NCI-H1694 (cell line): ENCODE measurements at places on chromosomes 2 and 18.

GRCh38 chr2:60275958-60276357, 277.5 kb downstream of the BCL11A start:
- no peak for DNase-seq

DNA sequence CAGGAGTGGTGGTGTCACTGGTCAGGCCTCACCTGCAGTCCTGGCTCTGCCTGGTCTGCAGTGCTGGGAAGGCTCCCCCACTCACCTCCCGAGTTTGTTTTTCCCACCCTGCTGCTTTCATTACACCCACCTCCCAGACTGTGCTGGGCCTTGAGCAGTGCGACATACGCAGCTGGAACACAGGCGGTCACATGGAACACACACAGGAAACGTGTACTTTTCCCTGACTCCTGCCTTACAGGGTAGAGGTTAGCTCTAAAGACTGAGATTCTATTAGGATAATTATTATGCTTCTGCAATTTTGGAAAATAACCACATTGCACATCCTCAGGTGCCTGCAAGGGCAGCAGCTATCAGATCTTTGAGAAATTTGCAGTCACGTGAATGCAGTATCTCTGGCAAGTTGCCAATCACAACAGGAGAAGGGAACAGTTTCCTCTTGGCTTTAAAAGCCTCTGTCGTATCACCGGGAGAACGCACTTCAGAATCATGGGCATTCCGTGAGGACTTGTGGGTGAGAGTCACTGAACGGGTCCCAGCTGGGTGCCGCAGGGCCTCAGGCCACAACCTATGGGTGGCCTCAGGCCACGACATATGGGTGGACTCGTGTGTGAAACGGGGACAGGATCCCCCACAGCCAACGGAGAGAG, 136.5 kb downstream of the ZNF236 start:
- no peak for DNase-seq

- DNase-seq: no peak
These were observed 7.5 kb downstream of the MAP4K4 start for GRCh38 chr2:101704816-101705578.

DNA sequence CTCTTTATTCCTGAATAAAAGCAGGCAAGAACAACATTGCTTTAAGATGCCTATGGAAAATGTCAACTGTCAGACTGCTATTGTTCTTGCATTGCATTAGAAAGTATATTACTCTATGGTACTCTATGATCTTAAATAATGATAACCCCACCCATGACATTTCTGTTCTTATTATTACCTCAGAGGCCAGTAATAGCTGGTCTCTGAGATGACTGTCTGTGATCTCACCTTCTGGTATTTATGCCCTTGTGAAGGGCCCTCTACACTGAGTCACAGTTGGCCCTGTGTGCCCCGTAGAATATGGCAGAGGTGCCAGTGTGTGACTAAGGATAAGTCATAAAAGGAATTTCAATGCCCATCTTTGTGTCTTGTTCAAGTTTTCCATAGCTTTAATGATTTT, 61.0 kb downstream of the SPP2 start:
- DNase-seq: no peak

GRCh38 chr18:79447703-79448367, 52.1 kb downstream of the NFATC1 start:
- no peak for DNase-seq

DNA sequence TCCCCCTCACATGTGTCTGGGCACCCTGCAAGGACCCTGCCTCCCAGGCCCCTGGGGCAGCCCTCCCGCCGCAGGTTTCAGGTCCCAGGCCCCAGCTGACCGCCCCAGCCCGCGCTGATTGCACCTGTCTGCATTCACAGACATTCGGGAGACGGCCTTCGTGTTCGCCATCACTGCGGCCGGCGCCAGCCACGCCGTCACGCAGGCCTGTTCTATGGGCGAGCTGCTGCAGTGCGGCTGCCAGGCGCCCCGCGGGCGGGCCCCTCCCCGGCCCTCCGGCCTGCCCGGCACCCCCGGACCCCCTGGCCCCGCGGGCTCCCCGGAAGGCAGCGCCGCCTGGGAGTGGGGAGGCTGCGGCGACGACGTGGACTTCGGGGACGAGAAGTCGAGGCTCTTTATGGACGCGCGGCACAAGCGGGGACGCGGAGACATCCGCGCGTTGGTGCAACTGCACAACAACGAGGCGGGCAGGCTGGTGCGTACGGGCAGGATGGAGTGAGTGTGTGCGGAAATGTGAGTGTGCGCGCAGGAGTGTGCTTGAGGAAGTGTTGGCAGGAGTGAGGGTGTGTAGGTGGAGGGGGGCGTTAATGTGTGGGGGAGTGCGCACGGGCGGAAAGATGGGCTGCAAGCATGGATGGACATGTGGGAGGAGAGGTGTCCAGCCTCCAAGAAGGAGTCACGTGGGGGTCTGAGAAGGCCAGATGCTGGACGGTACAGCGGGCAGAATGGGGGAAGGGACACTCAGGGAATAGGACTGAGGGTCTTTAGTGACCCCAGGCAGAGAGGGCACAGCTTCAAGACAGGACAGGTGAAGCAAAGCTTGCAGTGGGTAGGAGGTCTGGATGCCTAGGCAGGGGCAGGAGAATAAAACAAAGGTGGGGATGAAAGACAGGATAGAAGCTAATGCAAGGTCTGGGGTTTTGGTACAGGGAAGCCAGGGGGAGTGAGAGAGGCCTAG, 9.0 kb upstream of the WNT10A start:
- DNase-seq: no peak

DNA sequence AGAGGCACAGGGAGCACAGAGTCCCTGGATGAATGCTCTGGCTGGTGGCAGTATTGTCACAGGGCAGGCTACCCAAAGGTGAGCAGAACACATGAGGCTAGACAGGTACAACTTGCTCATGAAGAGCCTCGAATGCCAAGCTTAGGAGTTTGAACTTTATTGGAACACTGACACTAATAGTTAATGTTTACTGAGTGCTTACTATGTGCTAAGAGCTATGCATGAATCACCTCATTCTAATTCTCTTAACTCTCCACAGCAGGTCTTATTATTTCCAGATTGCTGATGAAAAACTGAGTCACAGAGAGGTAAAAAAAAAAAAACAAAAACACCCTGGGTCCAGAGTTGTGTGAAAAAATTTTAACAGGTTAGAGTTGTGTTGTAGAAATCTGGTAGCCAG, 6.1 kb upstream of the EMX1 start:
- no peak for DNase-seq

DNA sequence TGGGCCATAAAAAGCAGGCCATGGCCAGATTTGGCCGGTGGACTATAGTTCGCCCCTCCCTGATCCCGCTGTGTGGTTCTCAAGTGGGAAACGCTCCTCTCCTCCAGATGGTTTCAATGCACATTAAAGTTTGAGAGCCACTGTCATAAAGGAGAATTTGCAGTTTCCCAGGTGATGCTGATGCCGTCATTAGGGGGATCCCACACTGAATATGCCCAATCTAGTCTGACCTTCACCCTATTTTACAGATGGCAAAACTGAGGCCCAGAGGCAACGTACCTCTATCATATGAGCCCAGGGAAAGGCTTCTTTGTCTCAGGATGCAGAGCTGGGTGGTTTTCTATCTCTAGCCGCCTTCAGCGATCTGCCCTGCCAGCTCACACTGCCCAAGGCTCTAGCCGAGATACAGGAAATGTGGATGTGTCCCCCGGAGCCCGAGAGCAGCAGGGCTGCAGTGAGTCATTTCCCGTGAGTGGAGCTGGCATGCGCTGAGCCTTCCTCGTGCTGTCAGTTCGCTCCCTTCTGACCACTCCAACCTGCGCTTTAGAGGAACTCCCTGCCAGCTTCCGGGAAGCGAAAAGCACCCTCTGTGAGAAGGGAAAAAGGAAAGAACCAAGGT, 116.2 kb downstream of the SMAD7 start:
- no peak for DNase-seq

- DNase-seq: no peak
These were observed 901 bp downstream of the WDFY1 start for GRCh38 chr2:223944166-223944702.

GRCh38 chr2:117714745-117715417, 99.6 kb upstream of the DDX18 start:
- no peak for DNase-seq

DNA sequence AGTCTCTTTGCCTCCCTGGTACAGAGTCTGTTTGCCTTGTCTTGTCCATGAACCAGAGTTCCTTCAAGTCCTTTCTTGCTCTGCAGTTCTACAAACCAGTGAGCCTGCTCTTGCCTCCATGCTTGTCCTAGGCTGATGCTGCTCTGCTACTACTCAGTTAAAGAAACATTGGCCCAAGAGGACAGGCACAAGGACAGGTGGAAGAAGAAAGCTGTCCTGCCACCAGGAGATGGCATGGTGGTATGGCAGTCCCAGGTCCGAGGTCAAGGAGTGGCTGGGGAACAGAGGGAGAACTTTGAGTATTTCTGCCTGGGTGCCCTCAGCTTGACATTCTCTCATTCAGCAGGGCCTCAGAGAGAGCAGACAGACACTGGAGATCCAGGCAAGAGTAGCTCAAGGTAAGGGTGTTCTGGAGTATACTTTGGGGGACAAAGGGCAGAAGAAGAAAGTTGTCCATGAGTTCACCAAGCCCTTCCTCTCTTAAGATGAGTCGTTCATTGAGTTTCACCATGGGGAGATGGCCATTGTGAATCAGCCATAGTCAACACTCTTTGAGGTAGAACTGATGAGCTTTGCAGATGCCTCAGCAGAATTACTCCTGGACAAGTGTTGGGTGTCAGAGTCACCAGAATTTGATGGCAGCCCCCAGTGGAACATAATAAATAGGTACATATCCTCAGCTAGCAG, 20.4 kb downstream of the TTC32 start:
- DNase-seq: no peak

DNA sequence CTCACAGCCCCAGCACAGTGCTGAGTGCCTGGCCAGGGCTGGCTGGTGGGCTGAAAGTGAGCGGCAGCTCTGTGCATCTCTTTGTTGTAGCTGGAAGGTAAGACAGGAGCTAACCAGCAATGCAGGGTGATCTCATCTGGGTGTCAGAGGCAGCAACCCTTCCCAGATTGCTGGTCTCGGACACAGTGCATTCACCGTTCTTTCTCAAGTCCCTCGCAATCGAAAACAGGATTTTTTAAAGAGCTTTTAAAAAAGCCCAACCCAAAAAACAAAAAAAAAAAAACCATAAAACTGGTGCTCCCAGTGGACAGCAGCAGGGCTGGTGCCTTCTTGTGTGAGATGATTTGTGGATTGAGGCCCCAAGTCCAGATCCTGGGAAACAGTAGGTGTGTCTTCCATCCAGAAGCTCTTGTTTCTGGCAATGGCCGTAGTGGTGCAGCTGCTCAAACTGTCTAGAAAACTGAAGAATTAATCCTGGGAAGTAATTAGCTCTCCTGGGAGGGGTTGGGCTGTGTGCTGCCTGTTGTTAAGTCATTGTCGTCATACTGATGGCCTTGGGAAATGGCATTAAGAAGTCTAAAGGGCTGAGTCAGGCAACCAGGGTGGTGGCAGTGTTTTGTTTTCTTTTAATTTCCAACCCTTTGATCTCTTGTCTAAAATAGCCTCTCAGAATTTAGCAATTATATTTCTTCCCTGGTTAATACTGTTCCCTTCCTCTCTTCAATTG, 156.7 kb downstream of the KLHL29 start:
- DNase-seq: peak; percentile 48

DNA sequence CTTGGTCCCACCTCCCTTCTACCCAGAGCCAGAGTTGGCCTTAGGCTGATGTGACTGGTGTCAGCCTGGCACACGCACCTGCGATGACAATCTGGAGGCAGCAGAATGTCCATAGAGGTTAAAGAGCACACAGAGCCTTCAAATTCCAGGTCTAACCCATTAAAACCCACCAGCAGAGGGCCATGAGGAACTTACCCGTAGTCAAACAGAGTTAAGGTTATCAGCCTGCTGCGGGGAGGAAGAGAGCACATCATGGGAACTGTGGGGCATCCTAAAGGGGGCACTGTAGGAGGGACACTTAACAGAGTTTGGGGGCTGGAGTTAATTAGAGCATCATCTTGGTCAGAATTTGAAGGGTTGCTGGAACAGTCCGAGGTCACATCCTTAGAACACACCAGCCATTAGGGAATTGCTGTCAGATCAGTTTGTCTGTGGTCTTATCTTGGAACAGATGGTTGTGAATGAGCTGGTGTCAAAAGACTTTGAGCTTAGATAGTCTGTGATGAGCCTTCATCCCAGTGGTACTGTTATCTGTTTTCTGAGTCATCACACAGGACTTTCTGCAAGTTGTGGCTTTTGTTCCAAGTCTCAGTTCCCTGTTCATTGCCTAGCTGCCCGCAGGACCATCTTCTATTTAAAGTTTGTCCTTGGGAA, 248.6 kb downstream of the LOXHD1 start:
- DNase-seq: no peak

DNA sequence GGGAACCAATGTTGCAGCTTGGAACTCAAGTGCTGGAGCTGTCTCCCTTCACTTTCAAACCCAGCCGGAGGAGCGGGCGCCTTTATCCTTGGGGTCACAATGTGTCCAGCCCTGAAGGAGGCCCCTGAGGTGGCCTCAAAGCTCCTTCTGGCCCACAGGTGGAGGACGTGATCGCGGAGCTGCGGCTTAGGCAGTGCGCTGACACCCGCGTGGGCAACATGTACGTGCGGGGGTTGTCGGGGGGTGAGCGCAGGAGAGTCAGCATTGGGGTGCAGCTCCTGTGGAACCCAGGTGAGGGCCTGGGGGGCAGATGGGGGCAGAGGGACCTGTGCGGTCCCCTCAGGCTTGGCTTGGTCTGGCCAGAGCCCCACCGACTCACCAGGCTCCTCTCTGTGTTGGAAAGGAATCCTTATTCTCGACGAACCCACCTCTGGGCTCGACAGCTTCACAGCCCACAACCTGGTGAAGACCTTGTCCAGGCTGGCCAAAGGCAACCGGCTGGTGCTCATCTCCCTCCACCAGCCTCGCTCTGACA, 13.5 kb downstream of the ABCG8 start:
- DNase-seq: no peak

GRCh38 chr18:32278177-32278799, 88.4 kb downstream of the MEP1B start:
- no peak for DNase-seq
